ENCODE measurements at places on chromosomes 2 and 18.

DNA sequence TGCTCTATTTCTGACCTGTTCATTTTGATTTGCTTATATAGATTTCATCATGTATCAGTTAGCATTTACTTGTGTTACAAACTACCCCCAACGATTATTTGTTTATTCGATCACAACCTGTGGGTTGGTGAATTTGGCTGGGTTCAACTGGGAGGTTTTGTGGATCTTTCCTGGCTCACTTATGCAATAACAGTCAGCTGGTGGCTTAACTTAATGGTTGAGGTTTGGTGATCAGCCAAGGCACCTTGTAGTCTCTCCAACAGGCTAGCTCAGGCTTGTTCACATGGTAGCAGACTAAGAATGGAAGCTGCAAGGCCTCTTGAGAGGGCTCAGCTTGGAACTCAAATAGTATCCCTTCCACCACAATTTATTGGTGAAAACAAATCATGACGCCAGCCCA lies 5.4 kb upstream of the PUM2 start:
- no peak for DNase-seq

- no peak for DNase-seq
These were observed 842.1 kb upstream of the FANCL start for GRCh38 chr2:59083075-59083828.

DNA sequence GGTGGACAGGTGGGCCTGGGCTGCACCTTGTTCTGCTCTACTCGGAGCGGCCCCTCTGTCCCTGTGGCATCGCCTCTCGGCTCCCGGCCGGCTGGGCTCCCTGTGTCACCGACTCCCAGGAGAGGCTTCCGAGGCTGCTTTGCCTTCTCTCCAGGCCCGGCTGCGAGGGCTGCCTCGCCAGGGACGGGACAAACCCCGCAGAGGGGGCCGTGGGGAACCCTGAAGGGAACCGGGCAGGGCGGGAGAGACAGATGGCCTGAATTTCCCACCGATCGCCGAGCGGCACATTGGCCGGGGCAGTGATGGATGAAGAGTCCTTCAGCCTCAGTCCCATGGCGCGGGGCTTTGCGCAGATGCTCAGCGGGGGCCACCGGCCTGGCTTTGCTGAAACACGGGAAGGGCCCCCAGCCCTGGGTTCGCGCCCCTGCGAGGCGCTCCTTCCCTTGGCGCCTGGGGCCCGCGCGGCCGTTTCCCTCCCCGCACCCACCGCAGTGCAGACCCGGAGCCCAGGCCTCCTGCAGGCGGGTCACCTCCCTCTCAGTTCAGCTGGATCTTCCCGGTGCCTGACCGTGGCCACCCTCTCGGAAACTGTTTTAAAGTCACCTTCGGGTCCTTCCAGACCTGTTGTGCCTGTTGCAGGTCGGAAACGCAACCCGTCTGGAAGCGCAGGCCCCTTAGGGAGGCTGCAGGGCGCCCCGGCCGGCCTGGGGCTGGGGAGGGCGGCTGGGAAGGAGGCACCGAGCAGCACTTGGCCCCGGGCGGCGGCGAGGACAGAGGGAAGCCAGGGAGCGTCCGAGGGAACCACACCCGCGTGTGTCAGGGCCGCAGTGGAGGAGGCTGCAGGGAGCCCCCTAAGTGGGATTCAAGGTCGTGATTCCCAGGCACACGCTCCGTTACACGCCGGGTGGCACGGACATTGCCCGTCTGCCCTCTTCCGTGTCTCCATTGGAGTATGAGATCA lies 341.9 kb upstream of the SALL3 start:
- DNase-seq = no peak

- no peak for DNase-seq
These were observed 58.5 kb upstream of the RAB27B start for GRCh38 chr18:54769526-54770464.

- no peak for DNase-seq
These were observed 6.0 kb upstream of the ARL4C start for GRCh38 chr2:234502919-234503285.

DNA sequence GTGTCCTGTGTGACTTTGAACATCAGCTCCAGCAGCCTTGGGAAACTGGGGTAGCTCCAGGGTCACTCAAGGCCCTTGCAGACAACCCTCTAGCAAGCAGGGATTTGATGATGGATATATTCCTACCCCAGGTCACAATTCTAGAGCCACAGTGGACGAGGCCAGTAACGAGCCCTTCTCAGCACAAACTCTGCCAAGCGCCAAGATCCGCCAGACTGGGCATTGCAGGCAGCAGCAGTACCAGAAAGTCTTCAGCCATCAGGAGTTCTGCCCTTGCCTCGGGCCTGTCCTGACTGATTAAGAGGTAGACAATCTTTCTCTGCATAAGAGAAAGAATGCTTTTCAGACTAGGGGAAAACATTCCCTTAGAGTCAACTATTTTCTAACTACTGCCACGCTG lies 259.1 kb downstream of the FBXO15 start:
- no peak for DNase-seq

DNA sequence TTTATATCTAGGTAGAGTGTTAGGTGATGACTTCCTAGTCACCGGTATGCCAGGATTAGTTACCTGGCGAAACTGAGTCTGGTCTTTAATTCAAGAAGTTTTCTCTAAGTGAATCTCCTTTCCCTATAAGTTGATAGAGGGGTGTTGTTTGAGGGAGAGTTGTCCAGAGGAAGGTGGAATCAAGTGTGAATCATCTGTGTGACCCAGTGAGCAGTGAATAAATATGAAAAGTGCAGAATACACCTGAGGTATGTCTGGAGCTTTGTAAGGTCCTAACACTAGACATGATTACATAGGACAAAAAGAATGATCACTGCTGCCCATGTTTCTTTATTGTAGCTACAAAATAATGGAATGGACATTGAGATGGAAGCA lies 11.2 kb downstream of the POU3F3 start:
- DNase-seq = no peak

DNA sequence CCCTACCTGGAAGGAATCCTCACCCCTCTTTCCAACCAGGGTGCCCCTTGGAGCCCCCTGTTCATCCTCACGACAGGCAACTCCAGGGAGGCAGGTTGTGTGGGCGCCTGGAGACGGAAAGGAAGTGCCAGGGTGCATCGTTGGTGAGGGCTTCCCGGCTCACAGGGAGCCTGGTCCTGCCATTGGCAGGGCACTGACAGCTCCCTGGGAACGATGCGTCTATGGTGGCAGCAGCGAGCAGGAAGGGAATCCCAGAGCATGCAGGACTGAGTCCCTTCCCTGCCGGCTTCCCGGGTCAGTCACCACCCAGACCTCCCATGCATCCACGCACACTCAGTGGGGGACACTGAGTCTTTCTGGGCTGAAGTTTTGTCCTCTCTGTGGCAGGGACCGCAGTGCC lies 117.6 kb downstream of the INHBB start:
- no peak for DNase-seq

GRCh38 chr2:135817951-135818350 lies 19.0 kb downstream of the LCT start:
- no peak for DNase-seq

Data from mucosa of gallbladder (tissue), 1 donor.